Activated naive CD8-positive, alpha-beta T cell treated with anti-CD3 and anti-CD28 coated beads, Interleukin-2, amount 50 U/mL, for 16 hours (primary cell): ENCODE measurements at places on chromosomes 1 and 21.

GRCh38 chr1:154720328-154721297, 112.6 kb upstream of the ADAR start:
- DNase-seq: no peak

GRCh38 chr1:33342041-33342723, 21.3 kb upstream of the A3GALT2 start:
- no peak for DNase-seq

- no peak for DNase-seq
These were observed 132.8 kb downstream of the CLIC6 start for GRCh38 chr21:34801519-34802132.

- no peak for DNase-seq
These were observed 549.7 kb downstream of the SMYD3 start for GRCh38 chr1:245957427-245957826.

DNA sequence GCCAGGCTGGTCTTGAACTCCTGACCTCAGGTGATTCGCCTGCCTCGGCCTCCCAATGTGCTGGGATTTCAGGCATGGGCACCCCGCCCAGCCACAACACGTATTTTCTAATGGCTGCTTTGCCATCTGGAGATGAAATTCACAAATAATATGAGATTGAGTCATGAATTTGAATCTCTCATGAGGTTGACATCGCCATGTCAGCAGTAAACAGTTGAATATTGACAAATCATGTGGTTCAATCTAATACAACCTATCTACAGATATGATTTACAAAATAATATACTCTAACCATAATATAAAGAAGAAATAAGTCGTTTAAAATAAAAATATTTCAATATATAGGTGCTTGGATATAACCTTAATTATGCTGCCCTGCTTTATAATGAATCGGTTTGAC, 42.1 kb downstream of the MYOM3 start:
- DNase-seq: no peak

- DNase-seq: no peak
These were observed 8.3 kb upstream of the NVL start for GRCh38 chr1:224338150-224338838.
